ENCODE measurements at places on chromosomes 7 and 10. TPM values are rescaled to one million over a fixed set of nuclear protein-coding genes. Genes with fewer than 3 reads are reported as not detected.

- no peak for DNase-seq
These were observed 13.8 kb upstream of the MPP7 start for GRCh38 chr10:28316696-28317095.

- no peak for DNase-seq
These were observed 254.0 kb downstream of the USP6NL start for GRCh38 chr10:11357439-11357838.

DNA sequence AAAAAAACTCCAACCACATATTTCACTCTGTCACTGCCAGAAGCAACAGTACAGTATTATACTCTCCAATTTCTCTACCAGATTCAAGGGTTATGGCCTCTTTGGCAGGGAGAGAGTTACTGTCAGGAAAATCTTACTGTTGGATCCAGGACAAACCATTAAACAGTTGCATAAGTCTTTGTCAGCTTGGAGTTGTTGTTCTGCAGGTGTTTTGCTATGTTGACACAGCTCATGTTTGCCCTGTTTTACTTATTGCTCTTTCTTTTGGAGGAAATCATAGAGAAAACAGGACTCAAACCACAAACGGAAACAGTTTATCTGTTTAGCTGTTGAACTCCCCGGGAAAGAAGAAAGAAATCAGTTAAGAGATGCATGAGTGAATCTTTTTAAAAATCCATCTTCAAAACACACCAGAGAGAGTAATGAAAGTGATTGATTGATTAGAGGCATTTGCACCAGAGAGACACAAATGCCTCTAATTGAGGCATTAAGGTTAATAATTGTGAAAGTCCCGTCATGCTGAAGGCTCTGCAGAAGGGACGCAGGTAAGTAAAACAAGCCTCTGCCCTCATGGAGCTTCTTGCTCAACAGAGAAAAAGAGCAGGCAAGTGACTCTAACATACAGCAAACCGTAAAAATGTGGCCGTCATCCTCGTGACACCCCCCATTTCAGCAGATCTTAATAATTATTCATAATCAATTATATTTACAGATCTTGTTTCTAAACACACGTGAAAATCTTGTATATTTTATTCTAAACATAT, 38.7 kb upstream of the ARHGAP21 start:
- no peak for DNase-seq

GRCh38 chr7:46752881-46753366, 829.0 kb downstream of the TNS3 start:
- DNase-seq, result no peak

Gene HTR5A
- total RNA-seq, result not detected

- DNase-seq, result no peak
These were observed 79.4 kb downstream of the MYL10 start for GRCh38 chr7:101549734-101550133.

Gene PDE6C
- not detected for total RNA-seq

DNA sequence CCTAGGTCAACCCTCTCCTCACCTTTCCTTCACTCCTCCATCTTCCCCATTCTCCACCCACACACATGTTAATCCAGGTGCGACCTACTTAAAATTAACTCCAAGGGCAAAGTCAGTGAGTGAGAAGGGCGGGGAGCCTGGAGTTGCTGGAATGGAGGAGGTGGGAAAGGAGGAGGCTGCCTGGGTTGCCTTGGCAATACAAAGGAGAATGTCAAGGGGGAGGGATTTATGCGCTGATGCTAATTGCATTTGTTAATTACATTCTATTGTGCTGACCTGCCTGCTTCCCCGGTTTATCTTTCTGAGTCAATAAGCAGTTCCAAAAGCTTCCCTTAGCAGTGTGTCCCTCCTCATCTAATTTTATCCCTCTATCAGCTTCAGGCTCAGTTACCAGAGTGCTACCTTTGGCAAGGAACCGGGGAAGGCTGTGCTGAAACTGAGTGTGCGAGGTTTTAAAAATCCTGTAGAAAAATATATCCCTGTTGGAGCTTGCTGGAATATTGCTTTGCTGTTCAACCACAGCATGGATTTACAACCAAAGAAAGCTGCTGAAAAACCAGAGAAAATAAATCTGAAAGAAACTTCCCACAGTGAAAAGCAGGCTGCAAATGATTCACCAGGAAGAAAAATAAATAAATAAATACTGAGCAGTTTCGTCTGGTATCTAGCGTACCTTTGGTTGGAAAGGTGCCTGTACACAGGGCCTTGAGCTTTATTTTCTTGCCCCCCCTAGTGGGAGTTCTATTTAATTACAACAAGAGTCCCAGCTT, 113.2 kb upstream of the DGKB start:
- DNase-seq, result no peak

Gene RELN
- not detected for total RNA-seq

DNA sequence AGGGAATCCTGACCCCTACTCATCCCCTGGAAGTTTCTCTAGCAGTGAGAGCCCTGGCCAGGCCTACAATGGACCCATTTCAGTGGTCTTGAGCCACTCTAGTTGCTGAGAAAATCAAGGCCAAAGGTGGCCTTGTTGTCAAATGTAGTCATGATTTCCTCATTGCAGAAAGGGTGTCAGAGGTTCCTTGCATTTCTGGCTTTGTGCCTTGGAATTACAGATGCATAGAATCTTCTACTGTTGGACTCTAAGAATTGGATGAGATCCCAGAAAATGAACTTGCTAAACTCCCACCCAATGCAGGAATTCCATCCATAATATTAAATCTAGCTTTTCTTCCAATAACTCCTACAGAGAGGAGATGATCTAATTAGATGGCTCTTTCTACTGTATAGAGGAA, 12.2 kb downstream of the CPA2 start:
- no peak for DNase-seq

DNA sequence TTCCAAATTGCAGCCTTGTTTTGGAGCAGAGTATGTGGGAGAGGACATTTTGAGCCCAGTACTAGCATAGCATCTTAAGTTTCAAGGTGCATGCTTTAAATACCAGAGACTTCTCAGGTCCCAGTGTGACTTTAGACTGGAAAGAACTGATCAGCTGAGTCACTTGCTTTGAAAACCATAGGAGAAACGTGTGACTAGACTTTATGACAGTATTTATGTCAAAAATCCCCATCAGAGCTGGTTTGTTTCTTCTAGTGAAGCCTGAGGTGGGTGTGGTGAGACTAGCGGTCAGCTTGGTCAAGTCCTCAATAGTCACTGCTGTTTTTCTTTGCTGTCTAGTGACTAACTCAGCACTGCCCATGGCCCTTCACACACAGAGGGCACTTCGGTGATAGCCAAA, 724.2 kb downstream of the GATA3 start:
- DNase-seq, result no peak
